Tongue (tissue), 3 donors: ENCODE measurements at places on chromosomes 16 and 17. TPM values are rescaled to one million over a fixed set of nuclear protein-coding genes. Genes with fewer than 3 reads are reported as not detected.

CNGB1 gene
- total RNA-seq, result 0.41 TPM

GRIN2A gene
- 0.82 TPM for total RNA-seq

PLA2G10 gene
- not detected for total RNA-seq

KRT9 gene
- total RNA-seq, result not detected

CLTC gene
- total RNA-seq, result 319 TPM

TP53TG3C gene
- not detected for total RNA-seq

KRT31 gene
- total RNA-seq, result 6.1 TPM

NME1 gene
- total RNA-seq, result 30.7 TPM

TBC1D3G gene
- 0.41 TPM for total RNA-seq

TBC1D16 gene
- 23.3 TPM for total RNA-seq

SMCR8 gene
- 12.8 TPM for total RNA-seq

HSD17B2 gene
- 3.4 TPM for total RNA-seq

CNTNAP4 gene
- 13.7 TPM for total RNA-seq

CDH3 gene
- total RNA-seq, result 16.3 TPM

HASPIN gene
- total RNA-seq, result 2.3 TPM

SAT2 gene
- total RNA-seq, result 33.2 TPM

ACSM2A gene
- total RNA-seq, result not detected

P2RX1 gene
- total RNA-seq, result 2.3 TPM

FAAP100 gene
- 17.8 TPM for total RNA-seq

ASPHD1 gene
- total RNA-seq, result 1.6 TPM

NLGN2 gene
- total RNA-seq, result 9.3 TPM

PRSS22 gene
- 18.2 TPM for total RNA-seq
